ENCODE measurements at places on chromosomes 5 and 9.

DNA sequence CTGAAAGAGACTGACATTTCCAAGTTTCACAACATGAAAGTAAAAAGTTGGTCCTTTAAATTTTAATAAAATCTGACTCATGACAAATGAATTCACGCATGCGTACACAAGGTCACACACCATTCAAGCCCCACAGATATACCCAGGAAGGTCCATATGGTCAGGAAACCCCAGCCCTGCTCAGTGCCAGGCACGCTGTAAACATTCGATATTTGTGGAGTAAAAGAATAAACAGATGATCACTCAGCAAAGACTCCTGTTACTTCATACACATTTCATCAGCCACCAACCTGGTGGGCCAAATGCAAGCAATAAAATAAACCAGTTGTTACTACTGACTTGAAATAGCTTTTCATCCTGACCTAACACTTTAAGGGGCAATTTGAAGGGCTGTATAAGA, 158.0 kb upstream of the RETREG1 start:
- H3K4me1 ChIP-seq, result no peaks in the 10 kb centered on the region
- H3K27me3 ChIP-seq, result no peaks in the 10 kb centered on the region
- H3K27ac ChIP-seq, result no peak overlapping the region
- no peaks in the 10 kb centered on the region for H3K36me3 ChIP-seq
- H3K4me3 ChIP-seq, result no peak overlapping the region
- DNase-seq, result no peak

GRCh38 chr5:37247036-37247435, 2.1 kb downstream of the CPLANE1 start:
- H3K4me3 ChIP-seq, result no peak overlapping the region
- H3K36me3 ChIP-seq, result no peaks in the 10 kb centered on the region
- peaks cover 6% of the 10 kb centered on the region for H3K4me1 ChIP-seq
- H3K27ac ChIP-seq, result no peak overlapping the region

DNA sequence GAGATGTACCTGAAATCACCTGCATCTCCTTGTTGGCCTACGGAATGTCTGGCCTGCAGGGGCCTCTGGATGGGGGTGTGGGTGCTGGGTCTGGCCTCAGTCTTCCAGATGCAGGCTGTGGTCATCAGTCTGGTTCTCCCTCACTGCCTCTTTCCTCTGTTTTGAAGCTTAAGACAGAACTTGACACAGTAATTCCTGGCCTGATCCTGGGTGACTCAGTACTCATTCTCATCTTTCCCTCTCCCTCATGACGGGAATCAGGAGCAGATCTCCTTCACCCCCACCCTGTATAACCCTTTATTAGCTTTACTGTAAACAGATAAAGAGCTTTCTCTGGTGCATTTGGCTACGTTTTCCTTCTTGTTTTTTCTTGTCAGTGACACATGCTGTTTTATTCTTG, 89.3 kb upstream of the ADAMTS16 start:
- no peak overlapping the region for H3K27ac ChIP-seq
- no peaks in the 10 kb centered on the region for H3K27me3 ChIP-seq
- no peaks in the 10 kb centered on the region for H3K36me3 ChIP-seq
- no peak overlapping the region for H3K4me3 ChIP-seq

DNA sequence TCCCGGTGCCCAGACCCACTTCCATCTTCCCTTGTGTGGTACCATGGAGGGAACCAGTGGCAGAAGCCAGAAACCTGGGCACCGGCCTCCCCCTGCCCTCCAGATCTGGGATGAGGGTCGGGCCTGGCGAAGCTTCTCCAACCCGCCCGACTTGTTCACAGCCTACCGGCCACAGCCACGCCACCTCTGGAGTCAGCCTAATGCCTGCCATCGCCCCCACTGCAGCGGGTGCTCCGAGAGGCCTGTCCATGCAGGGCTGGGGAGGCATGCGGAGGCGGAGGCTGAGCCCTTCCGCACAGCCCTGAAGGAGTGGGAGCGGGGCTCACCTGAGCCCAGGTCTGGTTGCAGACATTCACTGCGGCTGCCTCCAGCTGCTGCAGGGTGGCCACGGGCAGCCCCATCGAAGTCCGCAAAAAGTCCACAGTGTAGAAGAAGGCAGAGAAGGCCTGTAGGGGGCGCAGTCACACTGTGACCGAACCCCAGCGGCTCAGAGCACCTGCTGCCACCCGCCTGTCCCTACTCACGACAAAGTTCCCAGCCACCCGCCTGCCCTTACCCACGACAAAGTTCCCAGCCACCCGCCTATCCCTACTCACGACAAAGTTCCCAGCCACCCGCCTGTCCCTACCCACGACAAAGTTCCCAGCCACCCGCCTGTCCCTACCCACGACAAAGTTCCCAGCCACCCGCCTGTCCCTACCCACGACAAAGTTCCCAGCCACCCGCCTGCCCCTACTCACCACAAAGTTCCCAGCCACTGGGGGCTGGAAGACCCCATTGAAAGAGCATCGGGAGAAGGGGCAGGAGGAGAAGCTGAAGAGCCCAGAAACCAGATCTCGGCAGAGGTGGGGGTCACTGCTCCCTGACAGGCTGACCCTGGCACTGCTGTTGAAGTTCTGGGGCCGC, 3.8 kb upstream of the NPDC1 start:
- H3K27ac ChIP-seq, result no peak overlapping the region
- DNase-seq, result no peak
- H3K36me3 ChIP-seq, result no peaks in the 10 kb centered on the region
- H3K27me3 ChIP-seq, result peaks cover 34% of the 10 kb centered on the region
- peaks cover 3% of the 10 kb centered on the region for H3K4me1 ChIP-seq
- H3K4me3 ChIP-seq, result no peak overlapping the region

DNA sequence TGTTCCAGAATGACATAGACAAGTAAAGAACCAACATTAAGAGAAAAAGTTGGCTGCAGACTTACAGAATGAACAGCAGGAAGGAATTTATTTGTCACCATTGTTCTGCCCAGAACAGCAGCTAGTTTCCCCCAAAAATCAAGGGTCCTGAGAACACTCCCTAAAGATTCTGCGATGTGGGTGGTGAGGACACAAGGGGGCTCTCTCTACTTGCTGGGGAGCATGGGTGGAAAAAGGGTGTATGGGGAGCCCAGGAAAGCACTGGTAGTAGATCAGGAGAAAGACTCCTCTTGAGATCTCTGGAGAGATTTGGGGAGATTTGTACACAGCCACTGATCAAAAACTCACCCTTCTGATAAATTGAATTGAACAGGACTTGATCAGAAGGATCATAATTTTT, 316.5 kb downstream of the KCTD16 start:
- no peak overlapping the region for H3K4me3 ChIP-seq
- no peak overlapping the region for H3K27ac ChIP-seq
- no peaks in the 10 kb centered on the region for H3K27me3 ChIP-seq
- H3K36me3 ChIP-seq, result no peaks in the 10 kb centered on the region
- no peak for DNase-seq

GRCh38 chr5:150542933-150543445, 35.1 kb downstream of the NDST1 start:
- no peaks in the 10 kb centered on the region for H3K36me3 ChIP-seq
- DNase-seq, result no peak
- no peak overlapping the region for H3K27ac ChIP-seq
- H3K4me1 ChIP-seq, result no peaks in the 10 kb centered on the region
- H3K27me3 ChIP-seq, result no peaks in the 10 kb centered on the region
